NCI-H1092 treated with DMSO at 0.1 percent for 48 hours (cell line): ENCODE measurements at places on chromosomes 7 and 10.

GRCh38 chr10:28663576-28664368 lies 13.5 kb upstream of the BAMBI start:
- DNase-seq: peak; percentile 69

- DNase-seq: no peak
Observed at GRCh38 chr10:94500063-94500462, 45.5 kb upstream of the HELLS start.

DNA sequence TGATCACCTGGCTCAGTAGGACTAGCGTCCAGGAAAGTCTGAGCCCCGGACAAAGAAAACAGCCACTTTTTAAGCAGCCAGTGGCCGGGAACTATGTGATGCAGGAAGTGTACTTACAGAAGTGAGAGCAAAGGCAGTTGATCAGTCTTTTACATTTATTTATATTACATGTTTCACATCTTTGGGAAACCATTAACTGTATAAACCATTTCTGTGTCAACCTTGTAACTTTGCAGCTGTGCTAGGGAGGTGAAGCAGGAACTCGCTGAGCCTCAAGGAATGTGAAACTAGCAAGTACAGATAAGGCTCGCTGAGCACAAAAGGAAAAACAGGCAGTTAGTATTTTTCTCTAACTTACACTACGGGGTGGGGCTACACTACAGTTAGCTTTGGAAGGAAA lies 39.9 kb upstream of the HECW1 start:
- no peak for DNase-seq

DNA sequence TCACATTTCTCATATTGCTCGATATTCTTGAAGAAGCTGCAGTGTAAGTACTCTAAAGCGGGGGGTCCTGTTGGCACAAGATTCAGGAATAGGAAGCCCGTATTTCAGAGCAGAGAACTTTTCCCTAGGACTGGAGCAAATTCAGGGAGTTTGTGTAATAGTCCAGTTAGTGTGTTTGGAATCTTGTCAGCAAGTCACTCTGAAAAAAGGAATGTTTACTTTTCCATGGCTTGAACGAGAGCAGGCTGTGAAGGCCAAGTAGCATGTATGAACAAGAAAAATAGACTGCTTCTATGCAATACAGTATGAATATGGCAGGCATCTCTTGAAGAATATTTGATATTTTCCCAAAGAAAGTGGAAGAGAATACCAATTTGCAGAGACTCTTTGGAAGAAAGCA lies 39.8 kb downstream of the CDC123 start:
- DNase-seq: no peak

DNA sequence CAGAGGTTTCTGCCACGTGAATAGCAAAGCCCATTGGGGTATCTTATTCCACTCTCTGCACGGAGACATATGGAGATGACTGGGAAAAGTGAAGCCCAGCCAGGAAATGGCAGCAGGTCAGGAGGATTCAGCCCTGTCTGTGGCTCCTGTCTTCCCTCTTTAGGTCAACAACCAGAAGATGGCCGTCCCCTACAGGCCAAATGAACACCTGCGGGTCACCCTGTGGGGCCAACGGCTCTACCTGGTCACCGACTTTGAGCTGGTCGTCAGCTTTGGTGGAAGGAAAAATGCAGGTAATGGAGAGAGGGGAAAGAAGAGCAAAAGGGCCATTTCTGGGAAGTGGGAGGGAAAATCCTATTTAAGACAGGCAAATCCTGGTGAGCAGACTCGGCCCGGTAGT lies 38.3 kb downstream of the EPHB4 start:
- DNase-seq: no peak

GRCh38 chr7:3244241-3244814 lies 56.7 kb upstream of the SDK1 start:
- DNase-seq: no peak

DNA sequence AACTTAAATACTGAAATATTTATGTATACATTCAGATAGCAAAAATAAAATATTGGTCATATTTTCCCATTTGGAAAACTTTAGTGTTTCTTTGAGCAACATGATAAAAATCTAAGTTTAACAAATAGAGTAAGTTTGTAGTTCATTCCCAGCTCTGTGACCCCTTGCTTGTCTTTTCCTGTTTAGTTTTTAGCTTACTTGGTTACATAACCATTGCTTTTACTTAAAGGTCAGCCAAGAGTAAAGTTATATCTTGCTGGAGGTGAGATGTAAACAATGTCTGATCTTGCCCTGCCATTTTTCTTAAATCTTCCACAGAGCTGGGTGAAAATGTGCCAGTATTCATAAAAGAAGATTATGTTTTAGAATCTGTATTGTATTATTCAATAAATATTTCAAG lies 46.7 kb upstream of the MDFIC start:
- no peak for DNase-seq

- no peak for DNase-seq
Observed at GRCh38 chr10:17768957-17769356, 17.0 kb downstream of the TMEM236 start.

GRCh38 chr7:1931256-1931950 lies 261.3 kb downstream of the ELFN1 start:
- peak; percentile 35 for DNase-seq

GRCh38 chr7:34787586-34787985 lies 129.6 kb downstream of the NPSR1 start:
- no peak for DNase-seq

- no peak for DNase-seq
Observed at GRCh38 chr7:73802459-73802858, 28.3 kb upstream of the CLDN4 start.

- DNase-seq: no peak
Observed at GRCh38 chr7:44224974-44225565, 24.3 kb downstream of the YKT6 start.

DNA sequence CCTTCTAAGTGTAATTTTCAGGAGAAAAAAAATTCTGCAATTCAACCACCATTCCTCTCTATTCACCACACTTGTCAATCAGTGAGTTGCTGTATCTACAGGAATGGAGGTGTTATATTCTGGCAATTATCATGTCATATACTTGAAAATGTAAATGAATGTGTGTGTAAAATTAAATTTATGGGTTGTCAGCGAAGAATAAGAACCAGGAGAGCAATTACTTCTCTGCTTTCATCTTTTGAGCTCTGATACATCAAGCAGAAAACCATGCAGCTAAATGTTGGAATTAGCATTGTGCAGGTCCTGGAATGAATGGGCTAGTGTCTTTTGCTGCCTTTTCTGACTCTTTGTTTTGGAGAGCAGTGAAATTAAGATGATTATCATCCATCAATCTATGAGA lies 207.6 kb downstream of the FOXP2 start:
- DNase-seq: peak; percentile 22

DNA sequence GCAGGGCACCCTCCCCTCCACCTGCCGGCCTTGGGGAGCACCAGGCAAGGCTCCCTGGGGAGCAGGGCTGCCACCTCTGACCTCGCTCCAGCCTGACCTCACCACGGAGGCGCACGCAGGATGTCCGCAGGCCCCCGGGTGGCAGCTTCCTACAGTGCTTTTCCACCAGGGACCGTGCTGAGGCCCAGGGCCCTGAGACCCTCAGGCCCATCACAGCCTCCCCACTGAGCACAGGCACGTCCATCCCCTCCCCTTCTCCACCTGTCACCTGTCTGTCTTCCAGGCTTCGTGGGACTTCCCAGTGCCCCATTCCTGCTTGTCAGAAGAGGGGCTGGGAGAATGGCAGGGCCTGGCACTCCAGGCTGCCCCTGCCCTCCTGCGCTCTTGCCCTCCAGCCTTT lies 90.1 kb downstream of the LHPP start:
- DNase-seq: no peak

- no peak for DNase-seq
Observed at GRCh38 chr10:59376846-59377245, 14.5 kb upstream of the FAM13C start.

- DNase-seq: no peak
Observed at GRCh38 chr7:74084722-74085578, 1.3 kb downstream of the LIMK1 start.

- no peak for DNase-seq
Observed at GRCh38 chr7:30519122-30519521, 14.5 kb upstream of the GGCT start.

DNA sequence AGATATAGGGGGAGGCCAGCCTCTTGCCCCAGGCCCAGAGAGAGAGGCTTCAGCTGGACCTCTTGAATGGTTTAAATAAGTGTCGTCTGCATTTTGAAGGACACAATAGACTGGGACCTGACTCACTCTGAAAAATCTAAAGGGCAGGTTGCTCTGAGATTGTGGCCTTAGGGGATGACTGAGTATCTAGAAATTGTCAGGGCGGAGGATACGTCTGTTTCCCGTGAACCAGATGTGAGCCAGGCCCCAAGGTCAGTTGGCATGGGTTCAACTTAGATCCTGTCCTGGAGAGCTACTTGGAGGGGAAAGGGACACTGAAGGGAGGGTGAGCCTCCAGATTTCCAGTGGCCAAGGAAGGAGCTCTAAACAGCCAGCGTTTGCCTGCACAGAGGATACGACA lies 110.2 kb downstream of the CHN2 start:
- no peak for DNase-seq

GRCh38 chr7:64875658-64876406 lies 27.2 kb upstream of the ZNF273 start:
- no peak for DNase-seq

GRCh38 chr7:4136501-4137110 lies 545.5 kb upstream of the FOXK1 start:
- peak; percentile 5 for DNase-seq
